Activated CD4-positive, alpha-beta T cell treated with anti-CD3 and anti-CD28 coated beads for 24 hours (primary cell): ENCODE measurements at places on chromosomes 4 and X.

DNA sequence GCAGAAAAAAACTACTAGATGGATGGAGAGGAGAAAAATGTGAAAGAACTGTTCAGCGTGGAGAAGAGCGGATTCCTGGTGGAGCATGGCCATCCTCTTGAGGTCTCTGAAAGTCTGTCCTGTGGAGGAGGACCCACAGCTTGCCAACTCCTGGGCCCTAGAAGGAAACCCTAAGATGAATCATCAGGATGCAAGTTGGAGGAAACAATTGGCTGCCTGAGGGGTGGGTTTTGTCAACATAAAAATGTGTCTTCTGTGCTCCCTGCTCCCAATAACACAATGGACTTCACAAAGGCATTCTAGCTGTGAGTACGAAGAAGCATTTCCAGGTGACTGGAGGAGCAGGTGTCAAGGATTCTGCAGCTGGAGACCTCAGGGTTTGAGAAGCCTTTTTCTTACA lies 37.2 kb downstream of the CNGA2 start:
- no peak for DNase-seq

DNA sequence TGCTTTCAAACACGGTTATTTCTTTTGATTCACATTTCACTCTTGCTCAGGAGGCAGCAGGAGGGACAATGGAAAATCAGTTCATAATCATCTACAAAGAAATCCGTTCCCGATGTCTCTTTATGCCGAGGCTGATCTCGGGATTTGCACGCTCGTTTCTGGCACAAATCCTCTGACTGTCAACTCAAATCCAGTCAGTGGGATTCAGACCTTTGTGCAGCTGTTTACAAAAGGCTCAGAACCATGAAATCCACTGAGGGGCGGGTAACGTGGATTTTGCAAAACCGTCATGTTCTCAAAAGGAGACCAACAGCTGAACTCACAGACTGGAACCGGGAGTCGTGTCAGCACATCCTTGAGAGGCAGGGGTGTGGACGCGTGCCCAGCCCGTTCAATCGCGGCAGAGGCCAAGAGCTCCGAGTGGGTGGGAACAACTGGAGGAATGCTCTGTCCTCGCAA lies 46.4 kb downstream of the ACOX3 start:
- DNase-seq: no peak

DNA sequence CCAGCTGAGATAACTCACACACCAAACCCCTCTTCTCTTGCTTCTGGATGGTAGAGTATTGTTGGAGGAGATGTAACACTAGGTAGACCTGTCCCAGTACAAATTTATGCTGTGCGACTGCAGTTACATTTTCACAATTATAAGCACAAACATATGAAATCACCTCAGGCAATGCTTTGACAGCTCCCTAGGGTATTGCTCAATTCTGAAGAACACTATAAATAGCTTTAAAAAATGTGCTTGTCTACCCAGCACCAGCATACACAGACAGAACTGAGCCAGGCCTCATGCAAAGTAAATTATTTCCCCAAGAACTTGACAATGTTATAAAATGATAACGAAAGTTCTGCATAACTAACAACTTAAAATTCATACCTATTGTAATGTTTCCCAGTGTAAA lies 1999.1 kb upstream of the ADGRL3 start:
- DNase-seq: no peak

- no peak for DNase-seq
These were observed 20.0 kb downstream of the MORF4L2 start for GRCh38 chrX:103666202-103667107.

DNA sequence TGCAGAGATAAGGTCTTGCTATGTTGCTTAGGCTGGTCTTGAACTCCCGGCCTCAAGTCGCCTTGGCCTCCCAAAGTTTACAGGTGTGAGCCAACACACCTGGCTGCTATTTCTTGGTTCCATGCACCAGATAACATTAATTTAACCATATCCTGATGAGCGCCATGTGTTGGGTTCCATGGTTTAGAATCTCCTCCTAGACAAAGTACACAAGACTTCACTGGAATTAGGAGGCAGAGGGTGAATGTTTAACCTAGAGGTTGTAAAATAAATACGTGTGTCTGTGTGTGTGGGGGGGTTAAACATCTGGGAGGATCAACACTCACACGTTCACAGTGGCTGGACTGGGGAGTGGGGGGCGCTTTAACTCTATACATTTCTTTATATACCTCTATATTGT lies 32.4 kb upstream of the SORCS2 start:
- no peak for DNase-seq

DNA sequence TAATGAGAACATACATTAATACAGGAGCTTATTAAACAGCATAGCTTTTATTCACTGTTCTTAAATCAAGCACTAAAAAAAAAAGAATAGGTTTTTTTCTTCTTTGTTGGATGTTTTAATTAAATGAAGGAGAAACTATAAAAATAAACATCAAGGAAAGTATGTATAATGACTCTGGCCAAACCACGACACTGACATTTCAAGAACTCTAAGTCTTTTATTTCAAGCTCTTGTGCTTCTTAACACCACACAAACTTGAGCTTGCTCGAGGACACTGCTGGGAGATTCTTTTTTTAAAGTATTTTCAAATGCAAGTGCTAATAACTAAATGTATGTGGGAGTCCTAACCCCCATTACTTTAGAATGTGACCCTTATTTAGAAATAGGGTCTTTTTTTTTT lies 204.9 kb upstream of the PPARGC1A start:
- DNase-seq: no peak
